Stimulated activated CD4-positive, alpha-beta T cell treated with anti-CD3 and anti-CD28 coated beads, Interleukin-15, amount 100 ng/mL, for 1 hour (primary cell): ENCODE measurements at places on chromosomes 2 and 18.

GRCh38 chr2:216862628-216863398, 2.9 kb upstream of the TNP1 start:
- DNase-seq, result no peak

DNA sequence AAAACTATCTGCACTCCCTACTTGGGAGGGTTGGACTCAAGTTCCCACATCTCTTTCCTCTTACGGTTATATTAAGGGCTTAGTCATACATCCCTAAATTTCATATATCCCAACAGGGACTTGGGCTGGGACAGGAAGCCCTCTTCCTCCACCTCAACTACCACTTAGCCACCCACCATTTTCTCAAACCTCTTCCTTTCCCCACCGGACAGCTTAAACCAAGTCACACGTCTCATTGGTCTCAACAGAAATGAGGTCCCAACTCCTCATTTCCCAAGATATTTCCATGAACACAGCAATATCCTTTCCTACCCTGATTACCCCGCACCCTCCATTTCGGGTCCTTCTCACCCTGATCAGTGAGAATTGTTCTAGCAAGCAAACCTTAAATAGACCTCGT, 736 bp downstream of the ZSCAN30 start:
- DNase-seq, result no peak

DNA sequence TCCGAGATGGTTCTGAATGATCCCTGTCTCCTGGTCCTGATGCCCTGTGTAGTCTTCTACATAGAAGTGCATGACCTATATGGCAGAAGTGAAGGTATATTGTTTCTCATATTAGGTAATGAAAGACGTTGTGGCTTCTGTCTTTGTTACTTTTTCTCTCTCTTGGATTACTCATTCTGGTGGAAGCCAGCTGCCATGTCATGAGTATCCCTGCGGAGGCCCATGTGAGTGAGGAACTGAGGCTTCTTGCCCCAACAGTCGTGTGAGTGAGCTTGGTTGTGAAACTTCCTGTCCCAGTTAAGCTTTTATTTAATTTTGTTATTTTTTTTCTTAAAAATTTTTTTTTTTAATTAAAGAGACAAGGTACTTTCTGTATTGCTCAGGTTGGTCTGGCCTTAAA, 134.7 kb downstream of the UBR3 start:
- DNase-seq, result no peak

- DNase-seq, result no peak
Measured at GRCh38 chr2:55401124-55401523, 18.5 kb downstream of the CCDC88A start.

DNA sequence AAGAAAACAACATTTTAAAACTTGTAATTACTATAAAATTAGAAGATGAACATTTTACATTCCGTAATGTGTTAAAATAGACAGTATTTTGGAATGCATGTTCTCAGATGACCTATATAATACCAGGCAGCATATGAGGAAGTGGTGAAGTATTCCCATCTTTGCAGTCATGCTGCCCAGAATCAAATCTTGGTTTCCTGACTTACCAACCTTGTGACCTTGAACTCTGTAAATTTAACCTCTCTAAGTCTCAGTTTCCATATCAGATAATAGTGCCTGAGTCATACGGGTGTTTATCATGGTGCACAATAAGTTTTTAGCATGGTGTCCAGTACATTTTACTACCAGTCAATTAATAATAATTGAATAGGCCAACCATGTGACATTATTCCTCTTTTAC, 7.3 kb upstream of the GALM start:
- no peak for DNase-seq
